ENCODE measurements at places on chromosomes 5 and 9.

- DNase-seq, result no peak
Observed at GRCh38 chr9:120536094-120536493, 43.9 kb downstream of the CDK5RAP2 start.

DNA sequence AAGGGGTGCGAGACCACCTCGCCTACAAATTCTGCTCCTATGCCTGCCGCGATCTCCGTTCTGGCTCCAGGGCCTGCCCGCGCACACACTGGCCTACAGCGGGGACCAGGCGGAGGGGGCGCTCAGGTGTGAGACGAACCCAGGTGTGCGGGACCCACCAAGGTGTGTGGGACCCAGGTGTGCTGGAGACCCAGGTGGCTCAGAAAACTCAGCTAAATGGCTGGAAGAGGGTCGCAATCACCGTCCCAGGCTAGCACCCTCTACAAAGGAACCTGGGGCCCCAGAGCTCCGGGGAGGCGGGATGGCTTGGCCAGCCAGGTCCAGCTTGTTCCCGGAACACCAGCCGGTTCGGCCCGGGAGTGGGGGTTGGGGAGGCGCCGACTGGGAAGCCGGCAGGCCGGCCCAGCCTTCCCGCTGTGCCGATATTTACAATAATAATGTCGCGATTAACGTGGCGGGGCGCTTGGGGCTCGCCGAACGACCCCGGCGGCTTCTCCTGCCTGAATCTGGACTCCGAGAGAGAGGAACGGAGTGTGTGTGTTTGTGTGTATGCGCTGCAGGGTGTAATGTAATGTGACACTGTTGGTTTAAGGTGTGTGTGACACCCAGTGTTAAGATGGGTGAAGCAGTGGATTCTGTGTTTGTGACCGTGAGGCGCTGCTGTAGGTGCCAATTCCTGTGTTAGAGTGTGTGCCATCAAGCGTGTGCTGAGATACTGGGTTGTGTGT, 1.4 kb downstream of the PCDH1 start:
- no peak for DNase-seq

DNA sequence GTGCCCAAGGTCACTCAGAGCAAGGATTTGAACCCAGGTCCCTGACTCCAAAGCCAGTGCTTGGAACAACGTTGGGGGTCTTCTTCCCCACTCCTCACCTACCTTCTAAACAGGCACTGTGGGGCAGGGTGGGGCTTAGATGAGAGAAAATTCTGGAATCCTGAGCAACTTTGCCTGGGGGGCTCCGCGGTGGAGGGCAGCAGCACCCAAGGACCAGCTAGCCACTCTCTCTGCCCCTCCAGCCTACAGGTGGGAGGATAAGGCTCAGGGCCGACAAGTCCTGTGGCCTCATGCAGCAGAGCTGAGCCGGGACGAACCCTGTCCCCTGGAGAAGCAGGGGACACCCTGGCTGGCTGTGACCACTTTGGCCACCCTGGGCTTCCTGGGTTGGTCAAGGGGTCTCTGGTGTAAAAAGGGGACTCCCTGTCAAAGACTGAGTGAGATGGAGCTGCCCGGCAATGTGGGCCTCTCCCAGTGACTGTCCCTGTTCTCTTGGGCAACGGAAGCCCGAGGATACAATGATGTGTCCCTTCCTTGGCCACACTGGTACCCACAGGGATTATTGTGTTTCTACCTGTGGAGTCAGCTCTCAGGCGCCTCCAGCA, 26.5 kb downstream of the CEL start:
- no peak for DNase-seq

DNA sequence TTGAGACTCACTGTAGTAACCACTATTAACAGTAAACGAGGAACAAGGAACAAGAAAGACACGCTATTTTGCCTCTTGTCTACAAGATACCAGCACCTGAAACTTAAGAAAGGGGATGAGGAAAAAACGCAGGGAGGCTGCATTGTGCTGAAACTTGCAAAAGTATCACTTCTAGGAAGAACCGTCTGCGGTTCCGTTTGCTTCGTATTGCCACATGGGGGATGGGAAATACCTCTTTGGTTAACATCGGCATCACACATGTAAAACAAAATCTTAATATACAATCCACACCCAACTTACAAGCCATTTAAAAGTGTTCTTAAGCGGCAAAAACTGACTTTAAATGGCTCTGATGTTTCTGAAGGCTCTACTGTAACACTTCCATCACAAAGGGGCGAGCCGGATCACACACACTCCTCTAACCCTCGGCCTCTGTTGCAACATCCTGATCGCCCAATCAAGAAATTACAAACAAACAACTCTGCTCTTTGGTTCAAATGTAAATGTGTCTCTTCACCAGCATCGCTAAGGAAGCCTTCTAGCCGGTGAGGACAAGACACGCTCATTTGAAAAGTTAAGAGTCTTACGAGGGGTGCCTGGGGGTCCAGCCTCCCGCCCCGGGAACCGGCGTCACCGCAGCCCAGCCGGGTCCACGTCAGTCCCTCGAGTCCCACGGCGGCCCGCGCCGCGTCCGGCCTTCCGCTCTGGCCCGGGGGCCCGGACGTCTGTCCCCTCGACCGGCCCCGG, 621 bp downstream of the SEC16A start:
- DNase-seq, result peak; percentile 25

DNA sequence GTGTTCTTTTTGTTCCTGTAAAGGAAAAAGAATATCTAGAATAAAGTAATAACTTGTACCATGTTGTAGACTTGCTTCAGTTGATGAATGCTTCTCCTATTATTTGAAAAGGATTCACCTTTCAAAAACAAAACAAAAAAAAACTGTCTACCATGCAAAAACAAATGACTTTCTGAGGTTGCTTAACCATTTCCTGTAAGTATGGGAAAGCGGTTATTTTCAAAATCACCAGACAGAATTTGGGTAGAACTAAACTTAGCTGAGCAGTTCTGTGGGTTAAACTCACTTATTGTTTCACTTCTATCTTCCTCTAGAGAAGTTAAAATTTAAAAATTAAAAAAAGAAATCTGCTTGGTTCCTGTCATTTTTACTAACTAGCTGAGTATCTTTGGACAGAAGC, 25.2 kb downstream of the LNPEP start:
- no peak for DNase-seq
